HT1080 (cell line): ENCODE measurements at places on chromosomes 2 and 18. TPM values are rescaled to one million over a fixed set of nuclear protein-coding genes. Genes with fewer than 3 reads are reported as not detected.

GRCh38 chr2:14292964-14293363 is 339.6 kb upstream of the LRATD1 start:
- DNase-seq: no peak

- no peak for DNase-seq
Measured at GRCh38 chr18:61993831-61994230, 101.0 kb upstream of the RNF152 start.

The UGT1A5 gene
- total RNA-seq: not detected in 2 replicates

The SPP2 gene
- total RNA-seq: 0.23 TPM in 1 of 2 replicates, not detected in the other

DNA sequence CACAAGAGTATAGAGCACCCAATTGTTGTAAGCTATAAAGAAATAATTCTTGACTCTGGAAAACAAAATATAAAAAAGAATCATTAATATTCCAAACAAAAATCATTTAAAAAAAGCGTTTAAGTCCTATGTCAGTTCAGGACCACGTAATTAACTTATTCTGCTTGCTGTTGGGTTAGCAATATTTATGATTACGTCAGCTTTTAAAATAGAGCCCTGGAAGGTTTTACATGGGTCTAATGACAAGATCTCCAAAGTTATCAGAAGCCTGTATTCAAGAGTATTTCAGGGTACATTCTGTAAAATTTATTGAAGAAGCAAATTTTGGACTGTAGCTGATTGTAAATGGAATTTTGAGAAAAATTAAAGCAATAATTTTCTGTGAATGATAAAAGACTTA is 521.6 kb downstream of the DCC start:
- DNase-seq: no peak

The CGREF1 gene
- 0.13 and 0.26 TPM in 2 replicates for total RNA-seq

DNA sequence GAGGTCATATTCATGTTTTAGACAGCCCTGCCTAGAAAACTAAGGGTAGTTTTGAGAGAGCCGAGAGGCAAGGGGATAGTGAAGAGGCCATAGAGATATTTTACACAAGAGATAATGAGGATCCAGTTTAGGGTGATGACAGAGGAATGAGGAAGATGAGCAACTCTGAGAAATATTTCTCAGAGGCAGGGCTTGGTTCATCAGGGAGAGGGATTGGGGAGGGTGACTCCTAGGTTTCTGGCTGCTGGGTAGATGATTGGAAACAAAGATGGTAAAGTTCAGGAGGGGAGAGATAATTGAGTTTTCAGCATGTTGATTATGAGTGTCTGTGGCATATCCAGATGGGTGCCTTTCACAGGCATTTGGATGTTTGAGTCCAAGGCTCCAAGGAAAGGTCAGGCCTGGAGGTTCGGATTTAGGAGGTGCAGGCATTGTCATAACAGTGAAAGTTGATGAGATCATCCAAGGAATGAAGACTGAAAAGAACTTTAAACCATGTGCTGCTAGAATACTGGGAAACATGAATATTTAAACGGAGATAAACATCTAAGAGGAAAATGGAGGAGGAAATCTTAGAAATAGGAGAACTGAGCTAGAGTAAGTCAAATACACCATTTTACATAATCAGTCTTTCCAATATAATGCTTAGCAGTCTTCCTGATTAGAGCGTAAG is 7.4 kb downstream of the MYL12B start:
- no peak for DNase-seq

- no peak for DNase-seq
Measured at GRCh38 chr2:121776885-121777698, 21.6 kb downstream of the TSN start.

DNA sequence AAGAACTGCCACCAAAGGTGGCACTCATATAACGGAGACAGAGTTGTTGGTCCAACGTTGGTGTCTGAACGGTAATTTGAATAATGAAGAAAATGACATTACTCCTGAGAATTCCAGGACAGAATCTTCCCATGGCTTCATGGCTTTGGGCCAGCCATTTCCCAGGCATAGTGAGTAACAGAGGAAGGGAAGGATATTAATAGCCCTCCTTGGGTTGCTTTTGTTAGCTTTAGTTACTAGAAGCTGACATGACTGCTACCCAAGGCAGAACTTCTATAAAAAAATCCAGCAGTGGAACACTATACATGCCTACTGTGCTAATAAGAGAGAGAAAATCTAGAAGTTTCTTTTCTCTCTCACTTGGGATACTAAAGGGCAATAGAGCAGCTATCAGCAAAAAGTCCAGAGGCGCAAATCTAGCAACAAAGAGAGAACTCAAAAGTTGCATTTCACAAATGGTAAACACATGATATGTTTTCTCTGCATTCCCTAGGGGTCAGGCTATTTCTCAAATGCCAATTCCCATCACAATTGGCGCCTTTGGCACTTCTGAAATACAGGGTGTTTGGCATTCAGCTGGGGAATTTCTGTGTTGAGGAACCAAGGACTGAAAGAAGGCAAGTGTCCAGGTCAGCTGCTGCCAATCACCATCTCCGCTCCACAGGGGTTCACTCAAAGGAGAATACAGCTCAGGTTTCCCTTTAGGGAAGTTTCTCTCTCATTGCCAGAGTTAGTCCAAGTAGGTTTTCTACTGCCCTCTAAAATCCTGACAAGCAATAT is 160.8 kb upstream of the KYNU start:
- peak; percentile 54 for DNase-seq

The IL1A gene
- total RNA-seq: 0.85 and 1.1 TPM in 2 replicates

- DNase-seq: no peak
Measured at GRCh38 chr2:10591207-10591606, 98.6 kb downstream of the NOL10 start.

- no peak for DNase-seq
Measured at GRCh38 chr2:167843217-167843616, 404.2 kb downstream of the STK39 start.

DNA sequence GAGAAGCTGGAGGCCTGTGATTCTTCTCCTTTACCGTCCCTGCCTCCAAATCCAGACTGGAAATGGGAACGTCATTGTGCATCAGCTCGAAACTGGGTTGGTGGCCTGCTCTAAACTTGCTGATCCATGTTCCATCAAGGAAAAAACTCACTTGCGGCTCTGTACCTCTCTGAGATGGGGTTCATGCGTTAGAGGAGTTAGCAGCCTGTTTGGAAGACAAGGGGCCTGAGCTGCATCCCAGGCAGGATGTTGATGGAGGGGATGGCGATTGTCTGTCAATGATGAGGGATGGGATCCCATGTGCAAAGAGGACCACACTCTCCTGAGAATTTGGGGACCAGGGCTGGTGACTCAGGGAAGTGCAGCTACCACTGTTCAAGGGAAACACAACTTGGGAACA is 26.0 kb downstream of the TWIST2 start:
- no peak for DNase-seq

The RPRD1A gene
- total RNA-seq: 72.0 and 80.0 TPM in 2 replicates

The ALPP gene
- total RNA-seq: not detected in 2 replicates

DNA sequence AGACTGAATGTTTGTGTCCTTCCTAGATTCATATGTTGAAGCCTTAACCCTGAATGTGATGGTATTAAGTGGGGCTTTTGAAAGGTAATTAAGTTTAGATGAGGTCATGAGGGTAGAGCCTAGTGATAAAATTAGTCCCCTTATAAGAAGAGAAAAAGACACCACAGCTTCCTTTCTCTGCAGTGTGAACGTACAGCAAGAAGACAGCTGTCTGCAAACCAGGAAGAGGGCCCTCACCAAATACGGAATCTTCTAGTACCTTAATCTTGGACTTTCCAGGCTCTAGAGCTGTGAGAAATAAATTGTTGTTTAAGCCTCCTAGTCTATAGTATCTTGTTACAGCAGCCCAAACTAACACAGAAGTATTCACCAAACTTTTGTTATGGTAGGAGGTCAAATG is 57.1 kb upstream of the CYTIP start:
- no peak for DNase-seq

- no peak for DNase-seq
Measured at GRCh38 chr2:186456941-186457340, 29.1 kb upstream of the ZC3H15 start.

DNA sequence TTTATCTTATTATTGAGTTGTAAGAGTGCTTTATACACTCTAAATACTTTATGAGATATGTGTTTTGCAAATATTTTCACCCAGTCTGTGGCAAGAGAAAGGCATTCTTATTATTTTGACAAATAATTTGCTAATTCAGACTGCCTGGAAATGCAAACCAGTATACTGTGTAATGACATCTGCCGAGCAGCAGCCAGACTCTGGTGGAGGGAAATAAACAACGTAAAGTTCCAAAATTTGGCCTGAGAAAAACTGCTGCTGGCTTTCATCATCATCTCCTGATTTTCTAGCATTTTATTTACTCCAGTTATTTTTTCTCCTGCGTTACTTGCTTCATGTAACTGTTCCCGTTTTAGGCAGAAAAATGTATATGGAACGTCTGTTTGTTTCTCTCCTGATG is 161.6 kb downstream of the RNF152 start:
- DNase-seq: no peak

The IL36G gene
- total RNA-seq: not detected in 2 replicates

- DNase-seq: no peak
Measured at GRCh38 chr2:112273349-112273748, 2.0 kb upstream of the ZC3H6 start.

- no peak for DNase-seq
Measured at GRCh38 chr2:118309257-118309945, 221.1 kb downstream of the INSIG2 start.
